ENCODE measurements at places on chromosomes 3 and 15. TPM values are rescaled to one million over a fixed set of nuclear protein-coding genes. Genes with fewer than 3 reads are reported as not detected.

DNA sequence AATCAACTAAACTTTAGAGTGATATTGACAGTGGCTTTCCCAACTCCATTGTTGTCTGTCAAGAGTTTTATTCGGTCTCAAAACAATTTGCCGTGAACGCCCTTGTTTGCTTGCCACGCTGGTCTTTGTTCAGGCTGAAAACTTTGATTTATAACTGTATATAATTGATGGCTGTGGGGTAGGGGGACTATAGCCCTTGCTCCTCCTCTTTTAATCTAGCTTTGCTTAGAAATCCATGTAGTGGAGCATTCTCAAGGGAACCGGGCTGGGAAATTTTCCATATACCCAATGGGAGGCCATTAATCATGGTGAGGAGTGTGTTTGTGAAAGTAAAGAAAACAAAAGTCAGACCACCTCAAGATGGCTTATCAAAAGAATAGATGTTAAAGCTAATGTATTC lies 339.8 kb upstream of the RARB start:
- DNase-seq: no peak

- DNase-seq: peak; percentile 52
Measured at GRCh38 chr3:28940530-28940929, 340.3 kb upstream of the RBMS3 start.

- peak; percentile 86 for DNase-seq
Measured at GRCh38 chr15:81023483-81024264, 23.0 kb downstream of the TLNRD1 start.

GRCh38 chr3:39474126-39474515 lies 6.6 kb downstream of the MOBP start:
- DNase-seq: no peak

ADGRG7 gene
- total RNA-seq: 0.42 TPM

DNA sequence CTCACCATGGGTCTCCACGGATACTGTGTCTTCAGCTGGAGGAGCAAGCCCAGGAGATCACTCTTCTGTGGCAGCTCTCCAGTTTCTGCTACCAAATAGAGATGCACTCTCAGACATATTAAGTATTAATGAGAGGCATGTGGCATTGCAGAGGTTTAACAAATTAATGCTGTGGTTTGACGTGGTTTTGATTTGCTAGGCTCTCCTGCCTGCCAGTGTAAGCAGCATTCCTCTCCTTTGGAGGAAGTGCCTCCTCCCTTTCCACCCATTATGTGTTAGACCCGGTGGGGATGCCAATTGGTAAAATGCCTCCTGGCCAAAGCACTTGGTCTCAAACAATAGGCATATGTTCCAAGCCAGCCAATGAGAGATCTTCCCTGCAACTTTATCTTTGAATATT lies 124.8 kb downstream of the MYLK start:
- DNase-seq: no peak

PIERCE2 gene
- total RNA-seq: 4.8 TPM

SV2B gene
- total RNA-seq: 20.5 TPM

- DNase-seq: no peak
Measured at GRCh38 chr3:99753268-99753975, 64.2 kb upstream of the CMSS1 start.

LCTL gene
- total RNA-seq: 6.6 TPM

- DNase-seq: no peak
Measured at GRCh38 chr3:125695688-125696087, 100.4 kb upstream of the OSBPL11 start.

DNA sequence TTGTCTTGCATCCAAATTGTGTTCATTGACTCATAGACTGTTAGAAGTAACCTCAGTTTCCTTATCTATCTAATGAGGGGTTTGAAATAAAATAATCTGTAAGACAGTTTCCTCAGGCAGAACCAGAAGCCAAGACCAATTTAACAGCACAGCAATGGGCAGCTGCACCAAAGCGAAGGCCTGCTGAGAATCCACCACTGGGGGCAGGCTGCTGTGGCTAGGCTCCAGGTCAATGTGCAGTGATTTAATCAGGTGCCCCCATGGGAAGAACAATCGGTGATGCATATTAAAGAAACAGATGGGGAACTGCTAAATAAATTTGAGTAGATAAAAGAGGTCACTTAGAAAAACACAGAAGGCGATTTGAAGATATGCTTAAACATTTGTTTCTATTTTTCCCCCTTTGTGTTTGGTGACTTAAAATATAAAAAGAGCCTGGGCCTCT lies 28.0 kb upstream of the TMOD3 start:
- DNase-seq: no peak

- no peak for DNase-seq
Measured at GRCh38 chr15:83477172-83477807, 30.1 kb downstream of the SH3GL3 start.

GRCh38 chr3:18403061-18403460 lies 22.1 kb downstream of the SATB1 start:
- no peak for DNase-seq

DNA sequence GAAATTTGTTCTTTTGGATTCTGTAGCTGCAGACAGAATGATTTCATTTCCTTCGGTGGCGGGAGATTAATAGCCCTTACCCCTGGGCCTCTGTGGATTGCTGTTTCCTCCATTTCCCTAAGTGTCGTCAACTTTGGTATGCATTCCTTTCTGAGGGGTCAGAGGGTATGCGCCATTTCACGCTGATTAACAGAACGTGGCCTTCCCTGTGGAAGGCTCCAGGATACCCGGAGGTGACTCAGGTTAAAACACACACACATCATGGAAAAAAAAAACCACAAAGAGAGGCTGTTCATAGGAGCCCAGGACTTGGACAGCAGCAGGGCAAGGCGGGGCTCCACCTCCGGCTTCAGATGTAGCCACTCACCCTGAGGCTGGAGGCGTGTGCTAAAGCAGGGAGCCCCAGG lies 51.9 kb downstream of the EPHB1 start:
- no peak for DNase-seq

DNA sequence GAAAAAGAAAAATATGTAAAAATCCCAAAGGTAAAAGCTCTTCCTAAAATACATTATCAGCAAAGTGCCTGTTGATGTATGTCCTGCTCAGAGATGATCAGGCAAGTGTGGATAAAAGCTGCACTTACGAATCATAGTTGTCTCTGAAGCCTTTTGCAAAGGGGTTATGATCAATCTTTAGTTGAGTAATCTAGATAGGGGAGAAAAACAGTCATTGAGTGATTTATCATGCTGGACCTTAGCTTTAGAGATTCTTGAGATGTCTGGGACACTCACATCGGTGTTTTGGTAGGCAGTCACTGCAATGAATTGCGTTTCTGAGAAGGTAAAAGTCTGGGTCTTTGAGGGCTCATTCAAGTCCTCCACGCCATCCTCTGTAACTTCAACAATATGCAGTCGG lies 3.7 kb downstream of the EOMES start:
- DNase-seq: no peak

DNA sequence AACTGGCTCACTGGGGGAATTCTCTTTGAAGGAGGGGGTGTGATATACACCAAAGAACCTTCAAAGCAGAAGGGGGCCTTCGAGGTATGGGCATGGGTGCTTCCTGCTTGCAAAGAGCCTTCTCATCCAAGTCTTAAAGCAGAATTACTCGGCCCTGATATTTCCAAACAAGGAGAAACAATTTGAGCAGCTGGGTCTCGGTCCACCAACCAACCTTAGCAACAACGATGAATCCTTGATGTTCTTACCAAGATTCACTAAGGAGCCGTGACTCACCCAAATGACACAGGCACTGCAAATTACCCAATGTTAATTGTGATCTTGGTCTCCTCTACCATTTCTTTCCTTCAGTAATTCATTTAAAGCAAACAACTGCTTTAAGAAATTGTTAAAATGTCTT lies 7.7 kb downstream of the HOMER2 start:
- no peak for DNase-seq

DNA sequence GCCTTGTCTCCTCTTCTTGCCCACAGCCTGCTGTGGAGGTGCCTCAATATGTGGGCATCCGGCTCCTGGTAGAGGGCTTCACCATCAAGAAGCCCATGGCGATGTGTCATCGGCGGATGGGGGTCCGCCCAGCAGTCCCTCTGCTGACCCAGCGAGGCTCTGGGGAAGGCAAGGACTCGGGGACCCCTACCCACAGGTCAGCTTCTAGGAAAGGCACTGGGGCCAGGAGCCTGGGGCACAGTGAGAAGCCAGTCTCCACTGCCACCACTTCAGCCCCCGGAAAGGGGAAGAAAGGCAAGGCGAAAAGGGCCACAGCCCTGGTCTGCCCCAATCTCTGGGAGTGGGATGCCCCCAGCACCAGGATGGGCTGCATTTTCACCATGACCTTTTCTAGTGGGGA lies 10.7 kb downstream of the RPUSD3 start:
- DNase-seq: no peak

- no peak for DNase-seq
Measured at GRCh38 chr15:80758130-80758745, 20.9 kb upstream of the CEMIP start.

FANCD2OS gene
- not detected for total RNA-seq

ZNF502 gene
- 3.7 TPM for total RNA-seq

DNA sequence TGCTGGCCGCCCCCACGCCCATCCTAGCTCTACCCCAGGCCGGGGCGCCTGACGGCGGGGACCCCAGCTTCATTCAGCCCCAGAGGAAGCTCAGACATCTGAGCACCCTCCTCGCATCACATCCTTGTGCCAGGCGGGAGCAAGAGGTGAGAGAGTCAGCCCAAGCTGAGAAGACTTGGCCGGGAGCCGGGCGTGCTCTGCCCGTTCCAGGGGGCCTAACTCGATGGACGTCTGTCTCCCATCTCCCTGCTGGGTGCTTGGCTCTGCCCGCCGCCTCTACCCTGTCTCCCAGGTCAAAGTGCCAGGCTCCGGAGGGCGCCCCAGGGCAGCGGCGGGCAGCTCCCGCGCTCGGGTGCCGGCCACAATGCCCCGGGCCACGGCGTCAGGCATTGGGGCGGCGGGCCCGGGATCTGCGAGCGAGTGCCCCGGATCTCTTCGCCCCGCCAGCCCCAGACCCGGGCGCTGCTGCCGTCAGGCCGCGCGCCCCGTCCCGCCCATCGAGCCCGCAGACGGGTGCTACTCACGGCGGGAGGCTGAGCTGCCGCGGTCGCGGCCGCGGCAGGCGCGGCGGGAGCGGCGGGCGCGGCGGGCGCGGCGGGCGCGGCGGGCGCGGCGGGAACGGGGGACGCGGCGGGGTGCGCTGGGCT lies 388 bp downstream of the DAPK2 start:
- DNase-seq: no peak

DNA sequence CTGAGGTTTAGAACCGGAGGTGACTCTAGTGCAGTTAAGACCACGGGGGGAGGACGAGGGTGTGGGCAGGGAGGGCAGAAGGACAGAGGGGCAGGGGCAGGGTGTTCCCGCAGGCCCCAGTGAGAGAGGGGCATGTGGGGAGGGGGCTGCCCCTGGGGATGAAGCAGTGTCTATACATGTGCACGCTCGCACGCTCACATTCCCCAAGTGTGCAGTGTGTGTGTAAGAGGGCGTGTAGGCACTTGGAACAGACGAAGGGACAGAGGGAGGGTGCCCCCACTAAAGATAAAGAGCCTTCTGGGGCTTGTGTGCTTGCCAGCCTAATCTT lies 69.5 kb upstream of the MEF2A start:
- DNase-seq: no peak

- DNase-seq: no peak
Measured at GRCh38 chr3:107861904-107862303, 228.9 kb downstream of the CD47 start.

DNA sequence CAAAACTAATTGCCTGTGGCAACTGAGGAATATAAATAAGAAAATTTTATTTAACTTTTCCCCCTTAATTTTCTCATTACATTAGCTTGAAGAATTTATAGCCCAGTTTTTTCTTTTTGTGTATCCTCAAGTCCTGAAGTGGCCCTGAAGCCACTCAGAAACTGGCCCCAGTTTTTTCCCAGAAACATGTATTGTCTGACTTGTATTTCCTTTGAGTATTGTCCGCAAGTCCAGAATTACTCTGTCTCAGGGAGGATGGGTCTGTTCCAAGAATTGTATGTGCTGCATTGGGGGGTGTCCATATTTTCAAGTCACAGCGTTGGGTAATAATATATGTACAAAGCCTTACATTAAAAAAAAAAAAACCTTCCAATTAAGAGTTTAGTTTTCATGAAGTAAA lies 149.7 kb upstream of the IL12A start:
- no peak for DNase-seq

KCNMB2 gene
- not detected for total RNA-seq
